Left ventricle myocardium superior (tissue), 1 donor: ENCODE measurements at places on chromosomes 4 and X. TPM values are rescaled to one million over a fixed set of nuclear protein-coding genes. Genes with fewer than 3 reads are reported as not detected.

DNA sequence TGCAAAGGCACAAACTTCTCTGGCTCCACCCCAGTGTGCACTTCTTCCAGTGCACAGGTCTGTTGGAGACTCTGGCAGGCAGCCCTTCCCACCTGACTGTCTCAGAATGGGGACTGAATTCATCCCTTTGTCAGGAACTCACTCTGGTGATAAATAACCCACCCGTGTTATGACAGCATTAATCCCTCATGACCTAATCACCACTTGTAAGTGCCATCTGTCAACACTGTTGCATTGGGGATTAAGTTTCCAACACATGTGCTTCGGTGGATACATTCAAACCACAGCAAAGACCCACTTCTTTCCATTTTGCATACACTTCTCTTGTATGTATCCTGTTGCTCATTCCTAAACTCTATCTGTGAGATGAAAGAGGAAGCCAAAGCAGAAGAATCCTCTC, 1002.9 kb upstream of the IGFBP7 start:
- no peak for DNase-seq

KLF3 gene
- 17.7 TPM for total RNA-seq

KIT gene
- total RNA-seq, result 1.4 TPM

DNA sequence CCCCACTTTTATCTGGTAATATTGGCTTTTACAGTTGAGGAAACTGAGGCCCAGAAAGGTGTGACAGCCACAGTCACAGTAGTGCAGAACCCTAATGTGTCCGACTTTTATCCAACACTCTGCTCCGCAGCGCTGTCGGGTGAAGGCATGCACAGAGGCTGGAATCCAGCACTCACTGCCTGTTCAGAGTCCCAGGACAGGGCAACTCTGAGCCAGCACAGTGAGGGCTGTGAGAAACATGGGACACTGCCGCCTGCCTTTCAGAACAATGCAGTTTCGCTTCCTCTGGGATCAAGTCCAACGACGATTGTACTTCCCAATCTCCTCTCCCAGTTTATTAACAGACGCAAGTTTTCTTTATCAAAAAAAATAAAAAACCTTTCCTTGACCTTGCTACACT, 41.9 kb upstream of the PDGFRA start:
- peak; percentile 44 for DNase-seq

- DNase-seq, result no peak
These were observed 9.5 kb upstream of the AMMECR1 start for GRCh38 chrX:110327336-110327735.

RNF212 gene
- 0.62 TPM for total RNA-seq

DNA sequence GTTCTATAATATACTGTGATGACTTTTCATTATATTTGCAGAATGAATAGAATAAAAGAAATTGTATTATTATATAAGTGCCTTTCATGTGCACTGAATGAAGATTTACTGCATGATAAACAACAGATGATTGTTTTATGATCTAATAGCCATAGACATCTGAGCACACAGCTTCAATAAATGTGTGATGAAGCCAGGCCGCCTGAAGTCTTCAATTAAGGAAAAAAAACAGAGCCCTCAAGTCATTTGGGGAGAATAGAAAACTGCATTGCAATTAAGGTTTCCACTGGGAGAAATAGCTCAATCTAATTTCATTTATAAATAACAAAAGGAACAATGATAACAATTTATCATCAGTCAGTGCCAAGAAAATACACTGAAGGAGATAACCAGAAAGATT, 955.2 kb downstream of the FSTL5 start:
- no peak for DNase-seq

TRPC3 gene
- total RNA-seq, result 0.25 TPM

DNA sequence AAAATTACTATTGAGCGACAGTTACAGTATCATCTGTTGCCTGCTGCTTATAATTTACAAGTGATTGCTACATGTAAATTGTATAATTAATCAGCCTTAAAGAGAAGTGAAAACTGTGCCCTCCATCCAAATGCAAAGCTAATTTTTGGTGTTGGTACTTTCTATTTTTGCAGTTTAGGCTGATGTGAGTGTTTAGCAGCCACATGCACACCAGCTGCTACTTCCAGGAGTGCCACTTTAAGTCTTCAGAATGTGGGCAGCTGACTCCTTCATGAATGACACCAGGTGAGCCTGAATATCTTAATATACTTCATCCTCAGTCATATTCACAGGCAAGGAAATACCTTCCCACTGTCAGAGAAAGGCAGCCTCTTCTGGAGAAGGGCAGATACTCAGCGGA, 149.8 kb upstream of the RASGEF1B start:
- DNase-seq, result no peak

DNA sequence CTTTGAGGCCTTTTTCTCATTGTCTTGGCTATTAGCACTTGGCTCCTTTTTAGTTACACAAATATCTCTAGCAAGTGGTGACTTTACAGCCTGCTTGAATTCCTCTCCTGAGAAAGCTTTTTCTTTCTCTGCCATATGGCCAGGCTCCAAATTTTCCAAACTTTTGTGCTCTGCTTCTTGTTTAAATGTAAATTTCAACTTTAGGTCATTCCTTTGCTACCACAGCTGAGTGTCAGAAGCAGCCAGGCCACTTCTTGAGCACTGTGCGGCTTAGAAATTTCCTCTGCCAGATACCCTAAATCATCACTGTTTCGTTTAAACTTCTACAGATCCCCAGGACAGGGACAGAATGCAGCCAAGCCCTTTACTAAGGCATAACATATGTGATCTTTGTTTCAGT, 222.4 kb downstream of the FBXO8 start:
- no peak for DNase-seq

DNA sequence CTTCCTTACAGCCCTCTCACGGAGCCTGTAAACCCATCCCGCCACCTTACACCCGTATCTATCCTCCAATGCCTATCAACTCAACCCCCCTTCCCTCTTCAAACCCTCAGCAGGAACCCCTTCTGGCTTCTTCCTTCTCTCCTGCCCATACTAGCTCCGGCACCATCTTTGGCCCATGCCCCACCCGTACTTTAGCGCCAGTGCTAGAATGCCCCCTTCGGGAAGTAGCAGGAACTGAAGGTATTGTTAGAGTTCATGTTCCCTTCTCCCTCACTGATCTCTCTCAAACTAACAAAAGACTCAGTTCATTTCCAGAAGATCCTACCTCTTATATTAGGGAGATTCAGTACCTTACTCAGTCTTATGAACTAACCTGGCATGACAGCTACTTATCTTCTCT, 2.7 kb upstream of the UGT2B15 start:
- DNase-seq, result no peak

GRIA3 gene
- 0.59 TPM for total RNA-seq

GRCh38 chr4:7506119-7506518, 71.4 kb upstream of the PSAPL1 start:
- DNase-seq, result no peak

- no peak for DNase-seq
These were observed 1.5 kb downstream of the SNCA start for GRCh38 chr4:89835413-89835812.

DNA sequence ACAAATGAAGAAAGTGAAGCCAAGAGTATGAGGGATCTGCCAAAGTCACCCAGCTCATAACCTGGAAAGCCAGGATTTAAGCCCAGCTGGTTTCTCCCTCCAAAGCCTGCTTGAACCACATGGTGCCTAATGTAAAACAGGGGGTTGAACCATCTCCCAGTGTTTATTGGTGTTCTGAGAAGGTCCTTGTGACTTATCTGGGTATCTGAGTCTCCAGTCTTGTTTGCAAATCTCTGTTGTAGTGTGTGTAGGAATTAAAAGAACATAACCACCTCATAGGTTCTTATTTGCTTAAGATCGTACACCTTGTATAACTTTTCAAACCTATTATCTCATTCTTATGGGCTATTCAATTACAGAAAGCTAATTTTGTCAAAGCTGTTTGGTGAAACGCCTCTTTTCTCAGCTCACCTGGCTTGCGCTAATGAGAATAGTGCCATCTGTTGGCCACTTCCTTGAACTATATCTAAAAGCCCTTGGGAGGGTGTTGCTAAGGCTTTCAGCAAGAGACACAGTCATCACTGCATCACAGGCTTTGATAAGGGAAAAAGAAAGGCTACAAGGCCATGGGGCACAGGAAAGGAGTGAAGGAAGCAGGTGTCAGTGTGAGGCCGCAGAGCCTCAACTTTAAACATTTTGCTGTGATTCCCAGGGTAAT, 34.0 kb downstream of the ETDB start:
- DNase-seq, result no peak

MXRA5 gene
- total RNA-seq, result 1.7 TPM

ARR3 gene
- total RNA-seq, result not detected

DNA sequence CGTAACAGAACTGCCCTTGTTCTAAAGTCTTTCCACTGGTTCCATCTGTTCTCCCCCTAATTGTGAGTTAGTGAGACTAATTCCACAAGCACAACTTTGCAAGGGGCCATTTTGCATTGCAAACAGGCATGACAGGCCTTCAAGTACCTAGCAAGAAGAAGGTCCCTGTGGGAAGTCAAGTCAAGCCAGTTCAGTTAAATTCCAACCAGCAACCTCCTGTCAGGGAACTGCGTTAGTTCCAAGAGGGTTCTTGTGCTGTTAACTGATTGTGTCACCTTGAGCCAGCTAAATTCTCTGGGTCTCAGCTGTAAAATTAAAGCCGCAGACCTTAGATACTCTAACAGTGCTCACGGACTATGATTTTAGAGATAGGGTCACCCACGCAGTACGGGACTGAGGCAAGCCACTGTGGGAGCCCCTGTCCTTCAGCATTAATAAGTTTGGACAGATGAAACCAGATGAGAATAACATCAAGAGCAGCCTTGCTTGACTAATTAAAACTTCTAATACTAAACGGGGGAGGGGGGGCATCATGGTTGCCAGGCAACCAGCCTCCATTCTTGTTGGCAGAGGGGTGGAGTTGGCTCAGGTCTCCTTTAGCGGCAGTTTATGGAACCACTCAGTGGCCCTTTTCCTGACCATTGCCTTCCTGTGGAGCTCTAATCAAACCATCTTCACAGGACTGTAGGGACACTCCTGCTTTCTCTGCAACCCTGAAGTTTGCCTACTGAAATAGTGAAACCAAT, 24.1 kb upstream of the TMEM150C start:
- DNase-seq, result no peak

FABP2 gene
- not detected for total RNA-seq

ODAM gene
- not detected for total RNA-seq

DNA sequence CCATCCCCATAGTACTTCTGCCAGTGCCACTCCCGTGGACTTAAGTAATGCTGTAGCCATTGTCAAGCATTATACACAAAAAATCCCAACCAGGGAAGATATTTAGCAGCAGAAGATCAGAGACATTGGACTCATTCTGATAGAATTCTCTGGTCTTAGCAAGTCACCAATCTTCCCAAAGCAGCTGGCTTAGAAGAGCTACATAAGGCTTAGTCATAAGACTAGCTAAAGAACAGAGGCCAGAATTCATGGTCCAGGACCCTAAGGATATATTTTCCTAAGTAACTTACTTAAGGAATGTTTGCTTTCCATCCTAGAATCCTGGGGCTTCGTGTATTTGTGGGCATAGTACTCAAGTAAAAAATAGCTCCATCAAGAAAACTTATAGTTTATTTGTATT, 100.3 kb upstream of the SLIT2 start:
- DNase-seq, result no peak

- DNase-seq, result no peak
These were observed 1546.6 kb upstream of the TENM3 start for GRCh38 chr4:180696460-180697092.

UBQLN2 gene
- 34.3 TPM for total RNA-seq

DNA sequence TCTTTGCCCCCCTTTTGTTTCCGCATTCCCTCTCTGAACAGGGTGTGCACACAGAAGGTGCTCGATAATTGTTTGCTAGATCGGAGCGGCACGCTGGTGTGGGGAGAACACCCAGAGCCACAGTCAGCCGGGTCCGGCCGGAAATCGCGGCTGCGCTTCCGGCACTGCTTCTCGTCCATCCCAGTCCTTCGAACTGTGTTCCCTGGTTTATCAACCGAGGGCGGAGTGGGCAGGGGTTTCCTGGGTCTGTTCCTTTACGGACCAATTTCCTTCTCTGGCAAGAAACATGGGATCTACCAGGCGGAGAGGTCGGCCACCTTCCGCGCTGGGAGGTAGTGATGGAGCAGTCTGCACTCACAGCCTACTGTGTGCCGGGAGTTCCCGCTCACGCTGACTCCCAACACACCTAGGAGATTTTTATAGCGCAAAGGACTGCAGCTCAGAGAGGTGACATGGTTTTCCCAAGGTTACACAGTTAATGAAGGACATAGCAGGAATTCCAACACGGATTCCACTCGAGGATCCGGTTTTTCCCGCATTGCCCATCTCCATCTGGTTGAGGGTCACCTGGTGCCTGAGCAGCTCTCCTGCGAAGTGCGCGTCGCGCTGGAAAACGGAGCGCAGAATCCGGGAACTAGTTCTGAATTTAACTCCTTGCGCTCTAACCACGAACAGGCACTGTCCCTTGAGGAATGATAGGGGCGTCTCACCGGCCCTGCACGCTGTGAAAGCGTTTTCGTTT, 6.8 kb downstream of the MSX1 start:
- DNase-seq, result no peak

DNA sequence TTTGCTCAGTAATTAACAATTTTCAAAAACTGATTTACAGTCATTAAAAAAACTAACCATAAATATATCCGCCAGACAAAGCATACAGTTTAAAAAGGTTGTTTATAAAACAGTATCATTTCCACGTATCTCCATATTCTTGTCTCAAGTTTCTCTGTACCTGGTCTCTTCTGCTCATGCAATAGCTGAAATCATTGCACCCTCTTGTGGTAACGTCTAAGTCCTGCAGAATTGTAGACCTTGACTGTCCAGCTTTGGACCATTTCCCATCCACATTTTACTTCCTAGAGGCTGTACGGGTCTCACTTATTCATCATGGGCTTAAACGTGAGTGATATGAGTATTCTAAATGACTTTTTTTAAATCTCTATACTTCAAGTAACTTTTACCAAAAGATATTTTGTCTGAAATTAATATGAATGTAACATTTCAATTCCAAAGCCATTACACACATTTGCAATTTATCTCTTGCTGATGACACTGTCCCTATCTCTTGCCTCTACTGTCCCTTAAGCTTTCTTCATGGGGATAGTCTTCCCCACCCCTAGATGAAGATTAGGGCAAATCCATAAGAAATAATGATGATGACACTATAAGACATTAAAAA, 118.5 kb downstream of the BTC start:
- no peak for DNase-seq

PDCL2 gene
- total RNA-seq, result not detected

- no peak for DNase-seq
These were observed 13.9 kb upstream of the BEX4 start for GRCh38 chrX:103201041-103201440.

GRCh38 chrX:537151-537550, 93.4 kb upstream of the SHOX start:
- DNase-seq, result no peak

DNA sequence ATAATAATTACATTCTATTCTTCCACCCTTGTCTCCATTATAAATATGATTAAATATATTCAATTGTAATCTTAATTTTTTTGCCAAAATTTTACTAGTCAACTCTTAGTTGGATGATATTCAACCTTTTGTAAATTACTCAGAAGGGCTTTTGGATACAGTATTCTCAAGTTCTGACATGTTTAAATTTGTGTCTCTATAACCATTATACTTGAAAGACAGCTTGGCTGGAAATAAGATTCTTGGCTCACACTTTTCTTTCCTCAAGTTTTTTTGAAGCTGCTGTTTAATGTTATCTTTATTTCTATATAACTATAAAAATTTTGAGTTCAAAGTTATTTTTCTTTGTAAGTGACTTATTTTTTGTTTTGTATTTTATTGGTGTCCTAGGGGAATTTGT, 214.4 kb downstream of the ARAP2 start:
- no peak for DNase-seq

- no peak for DNase-seq
These were observed 445.4 kb downstream of the BCOR start for GRCh38 chrX:39652336-39652735.

- DNase-seq, result no peak
These were observed 45.0 kb downstream of the PGRMC2 start for GRCh38 chr4:128242601-128243000.

- DNase-seq, result no peak
These were observed 64.2 kb downstream of the PACRGL start for GRCh38 chr4:20764366-20764992.
